ENCODE measurements at places on chromosomes 5 and 9.

GRCh38 chr9:95880021-95880690 is 4.7 kb downstream of the ERCC6L2 start:
- no peak for DNase-seq

GRCh38 chr9:35407846-35408245 is 82.1 kb upstream of the RUSC2 start:
- no peak for DNase-seq

DNA sequence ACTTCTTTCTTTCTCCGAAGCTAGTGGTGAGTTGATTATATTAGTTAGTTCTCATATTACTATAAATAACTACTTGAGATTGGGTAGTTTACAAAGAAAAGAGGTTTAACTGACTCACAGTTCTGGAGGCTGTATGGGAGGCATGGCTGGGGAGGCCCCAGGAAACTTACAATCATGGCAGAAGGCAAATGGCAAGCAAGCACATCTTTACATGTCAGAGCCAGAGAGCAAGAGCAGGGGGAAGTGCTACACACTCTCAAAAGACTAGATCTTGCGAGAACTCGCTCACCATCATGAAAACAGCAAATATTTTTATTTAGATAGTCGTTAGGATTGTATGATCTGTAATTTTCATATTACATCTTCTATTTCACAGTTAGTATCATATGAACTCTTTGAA is 711.2 kb downstream of the PTPRD start:
- no peak for DNase-seq

GRCh38 chr5:15116996-15117395 is 245.4 kb upstream of the ANKH start:
- no peak for DNase-seq

- DNase-seq, result no peak
Measured at GRCh38 chr9:135857843-135858242, 49.5 kb downstream of the CAMSAP1 start.

GRCh38 chr9:13728917-13729811 is 449.7 kb upstream of the MPDZ start:
- DNase-seq, result no peak

GRCh38 chr9:78030553-78031443 is 813 bp downstream of the GNAQ start:
- peak; percentile 79 for DNase-seq

DNA sequence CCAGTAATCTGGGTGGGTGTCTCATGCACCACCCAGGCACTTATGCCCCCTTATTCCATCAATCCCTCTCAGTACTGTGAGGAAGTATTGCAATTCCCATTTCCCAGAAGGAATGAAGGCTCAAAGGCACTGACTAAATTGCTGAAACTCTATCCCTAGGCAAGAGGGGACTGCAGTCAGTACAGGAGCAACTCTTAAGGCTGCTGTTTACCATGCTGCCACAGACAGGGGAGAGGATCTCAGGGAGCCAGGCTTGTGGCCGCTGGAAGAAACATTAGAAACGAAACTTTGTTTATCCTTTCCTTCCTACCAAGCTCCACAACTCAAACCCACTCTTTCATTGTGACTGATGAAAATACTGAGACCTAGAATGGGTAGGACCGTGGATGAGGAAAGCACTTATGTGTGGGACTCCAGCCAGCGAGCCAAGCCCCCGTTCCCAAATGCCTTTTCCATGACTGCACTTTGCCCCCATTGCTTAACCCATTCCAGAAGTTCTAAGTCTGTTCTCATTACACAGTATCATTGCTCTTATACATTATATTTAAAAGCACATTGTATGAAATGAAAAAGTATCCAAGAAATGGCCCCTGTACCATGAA is 54.3 kb downstream of the TLE1 start:
- DNase-seq, result no peak

DNA sequence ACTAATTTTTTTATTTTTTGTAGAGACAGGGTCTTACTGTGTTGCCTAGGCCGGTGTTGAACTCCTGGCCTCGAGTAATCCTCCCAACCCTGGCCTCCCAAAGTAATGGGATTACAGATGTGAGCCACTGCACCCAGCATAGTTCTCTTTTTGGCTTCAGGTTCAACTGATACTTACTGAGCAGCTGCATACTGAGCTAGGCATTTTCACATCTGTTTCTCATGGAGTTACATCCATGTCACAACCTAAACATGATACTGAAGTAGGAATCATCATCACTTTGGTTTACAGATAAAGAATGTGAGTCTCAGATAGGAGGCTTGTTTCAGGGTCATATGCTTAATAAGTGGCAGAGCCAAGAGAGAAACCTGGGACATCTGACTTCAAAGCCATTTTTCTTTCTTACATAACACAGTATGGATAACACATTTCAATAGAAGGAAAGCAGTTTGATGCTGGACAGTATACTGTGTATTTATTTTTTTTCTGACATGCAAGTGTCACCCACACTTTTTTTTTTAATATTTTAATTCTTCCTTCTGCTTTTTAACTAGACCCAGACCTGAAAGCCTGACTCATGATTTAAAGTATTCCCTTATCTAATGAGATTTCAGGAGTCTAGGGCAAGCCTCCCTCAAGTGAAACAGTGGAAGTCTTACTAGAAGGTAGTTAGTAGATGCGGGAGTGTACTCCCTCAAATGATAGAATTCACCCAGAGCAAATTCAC is 90.8 kb downstream of the HACD4 start:
- no peak for DNase-seq

GRCh38 chr5:8229551-8229950 is 360.6 kb downstream of the MTRR start:
- DNase-seq, result no peak

GRCh38 chr9:107708791-107709190 is 219.2 kb upstream of the KLF4 start:
- no peak for DNase-seq

GRCh38 chr9:104506565-104506964 is 2.5 kb downstream of the OR13F1 start:
- no peak for DNase-seq

- no peak for DNase-seq
Measured at GRCh38 chr5:45793638-45794532, 97.7 kb upstream of the HCN1 start.

- DNase-seq, result no peak
Measured at GRCh38 chr5:149922950-149923349, 21.6 kb downstream of the PDE6A start.

- no peak for DNase-seq
Measured at GRCh38 chr9:99748266-99748665, 73.4 kb upstream of the NR4A3 start.

Measured in left hindlimb (tissue), 1 donor.